Peyer's patch (tissue), 4 donors: ENCODE measurements at places on chromosomes 3 and 15.

DNA sequence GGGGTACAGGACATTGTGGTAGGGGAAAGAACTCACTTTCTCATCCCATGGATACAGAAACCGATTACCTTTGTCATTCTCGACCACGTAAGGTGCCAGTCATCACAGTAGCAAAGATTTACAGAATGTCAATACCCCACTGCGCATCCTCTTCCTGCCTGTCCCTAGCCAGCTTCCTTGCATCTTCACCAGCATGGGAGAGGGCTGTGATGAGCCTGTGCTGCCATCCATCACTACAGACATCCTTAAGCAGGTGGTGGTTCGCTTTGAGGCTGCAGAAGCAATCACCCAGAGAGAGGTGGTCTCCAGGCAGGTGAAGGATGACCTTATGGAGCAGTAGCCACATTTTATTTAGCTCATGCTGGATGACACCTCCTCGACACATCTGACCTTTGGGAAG is 23.3 kb upstream of the ARIH1 start:
- H3K27ac ChIP-seq: no peak overlapping the region
- H3K36me3 ChIP-seq: no peaks in the 10 kb centered on the region
- DNase-seq: no peak
- H3K27me3 ChIP-seq: no peaks in the 10 kb centered on the region
- no peak overlapping the region for H3K4me3 ChIP-seq

DNA sequence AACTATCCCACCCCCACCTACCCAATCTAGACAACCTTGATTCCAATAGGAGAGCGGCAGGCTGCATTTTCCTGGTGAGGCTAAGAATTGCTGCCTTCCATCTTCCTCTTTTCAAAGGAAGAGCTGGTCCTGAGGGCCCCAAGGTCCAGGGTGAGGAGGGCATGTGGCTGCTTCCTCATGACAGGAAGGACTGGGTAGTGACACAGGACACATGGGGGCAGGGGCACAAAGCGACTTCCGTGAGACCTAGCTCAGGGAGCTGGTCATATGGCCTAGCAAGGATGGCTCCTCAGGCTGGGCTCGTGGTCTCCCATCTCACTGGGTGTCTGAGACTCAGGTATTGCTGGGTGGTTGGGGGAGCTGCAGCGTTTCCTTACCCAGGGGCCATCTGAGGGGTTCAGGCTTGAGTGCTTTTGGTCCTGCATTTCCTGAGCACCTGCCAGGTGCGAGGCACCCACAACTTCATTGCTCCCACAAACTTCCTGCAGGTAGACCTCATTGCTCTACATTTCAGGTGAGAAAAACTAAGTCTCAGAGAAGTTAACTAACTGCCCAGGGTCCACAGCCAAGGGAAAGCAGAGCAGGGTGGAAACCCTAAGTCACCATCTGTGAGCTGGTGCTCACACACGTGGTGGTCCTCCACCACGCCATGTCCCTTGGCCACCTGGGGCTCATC is 160.0 kb upstream of the TLE3 start:
- DNase-seq: peak; percentile 64
- peaks cover 23% of the 10 kb centered on the region for H3K4me1 ChIP-seq
- no peak overlapping the region for H3K4me3 ChIP-seq
- H3K36me3 ChIP-seq: no peaks in the 10 kb centered on the region

- no peaks in the 10 kb centered on the region for H3K36me3 ChIP-seq
- DNase-seq: no peak
- no peaks in the 10 kb centered on the region for H3K27me3 ChIP-seq
These were observed 184.6 kb downstream of the C3orf38 start for GRCh38 chr3:88334187-88334868.

- H3K4me3 ChIP-seq: no peak overlapping the region
- H3K27ac ChIP-seq: no peak overlapping the region
- no peaks in the 10 kb centered on the region for H3K36me3 ChIP-seq
- no peaks in the 10 kb centered on the region for H3K27me3 ChIP-seq
These were observed 54.5 kb upstream of the TBL1XR1 start for GRCh38 chr3:177251755-177252154.

GRCh38 chr3:55669133-55669532 is 182.0 kb upstream of the WNT5A start:
- H3K4me1 ChIP-seq: no peaks in the 10 kb centered on the region
- H3K27ac ChIP-seq: no peak overlapping the region

GRCh38 chr15:67870868-67871408 is 31.1 kb upstream of the RNU6-1 start:
- H3K36me3 ChIP-seq: no peaks in the 10 kb centered on the region
- no peak overlapping the region for H3K4me3 ChIP-seq
- no peaks in the 10 kb centered on the region for H3K27me3 ChIP-seq
- H3K27ac ChIP-seq: no peak overlapping the region
- no peak for DNase-seq
